Pericardium fibroblast (primary cell): ENCODE measurements at places on chromosomes 3 and 15. TPM values are rescaled to one million over a fixed set of nuclear protein-coding genes. Genes with fewer than 3 reads are reported as not detected.

Gene CFAP100
- not detected in 2 replicates for total RNA-seq

Gene DNAH1
- total RNA-seq: 1.2 and 5.0 TPM in 2 replicates

Gene ATP13A3
- total RNA-seq: 97.2 and 247 TPM in 2 replicates

Gene SLC2A2
- total RNA-seq: not detected in 2 replicates

Gene DNAH12
- not detected in 2 replicates for total RNA-seq

Gene ACTC1
- 0.12 and 70.4 TPM in 2 replicates for total RNA-seq

Gene ITIH1
- not detected in 2 replicates for total RNA-seq

Gene DIPK2A
- total RNA-seq: 35.6 and 59.5 TPM in 2 replicates

Gene ICE2
- total RNA-seq: 9.3 and 22.2 TPM in 2 replicates

Gene TM4SF1
- total RNA-seq: 84.4 and 223 TPM in 2 replicates

Gene GPR62
- 0.17 TPM in 1 of 2 replicates, not detected in the other for total RNA-seq

Gene B3GALNT1
- total RNA-seq: 9.5 and 20.7 TPM in 2 replicates

Gene AHSG
- not detected in 2 replicates for total RNA-seq

Gene APOD
- 21.1 and 33.1 TPM in 2 replicates for total RNA-seq

Gene SAMMSON
- not detected in 2 replicates for total RNA-seq

Gene SKOR1
- total RNA-seq: under 0.01 and 0.17 TPM in 2 replicates

Gene PLA2G4D
- not detected in 2 replicates for total RNA-seq

Gene CFAP20DC
- 1.5 and 5.4 TPM in 2 replicates for total RNA-seq
